ENCODE measurements at places on chromosomes 5 and 9.

DNA sequence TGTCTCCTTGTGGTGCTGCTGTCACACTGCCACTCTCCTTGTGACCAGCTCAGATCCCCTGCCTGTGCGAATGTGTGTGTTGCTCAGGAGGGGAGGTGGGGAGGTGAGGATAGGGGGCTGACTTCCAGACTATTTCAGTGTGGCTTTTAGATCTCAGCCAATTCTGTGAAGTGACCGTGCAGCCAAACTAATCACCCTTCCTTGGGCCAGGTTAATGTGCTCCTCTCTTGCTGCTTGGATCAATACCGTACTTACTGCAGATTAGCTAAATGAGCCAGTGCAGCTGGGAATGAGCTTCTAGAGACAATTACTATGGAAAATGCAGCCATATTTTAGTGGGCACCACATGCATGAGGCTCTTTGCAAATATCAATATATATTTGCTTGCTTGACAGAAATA, 206.0 kb downstream of the MELK start:
- no peak for DNase-seq

- DNase-seq: peak; percentile 15
Measured at GRCh38 chr5:42949348-42950115, 90.6 kb downstream of the ANXA2R start.

DNA sequence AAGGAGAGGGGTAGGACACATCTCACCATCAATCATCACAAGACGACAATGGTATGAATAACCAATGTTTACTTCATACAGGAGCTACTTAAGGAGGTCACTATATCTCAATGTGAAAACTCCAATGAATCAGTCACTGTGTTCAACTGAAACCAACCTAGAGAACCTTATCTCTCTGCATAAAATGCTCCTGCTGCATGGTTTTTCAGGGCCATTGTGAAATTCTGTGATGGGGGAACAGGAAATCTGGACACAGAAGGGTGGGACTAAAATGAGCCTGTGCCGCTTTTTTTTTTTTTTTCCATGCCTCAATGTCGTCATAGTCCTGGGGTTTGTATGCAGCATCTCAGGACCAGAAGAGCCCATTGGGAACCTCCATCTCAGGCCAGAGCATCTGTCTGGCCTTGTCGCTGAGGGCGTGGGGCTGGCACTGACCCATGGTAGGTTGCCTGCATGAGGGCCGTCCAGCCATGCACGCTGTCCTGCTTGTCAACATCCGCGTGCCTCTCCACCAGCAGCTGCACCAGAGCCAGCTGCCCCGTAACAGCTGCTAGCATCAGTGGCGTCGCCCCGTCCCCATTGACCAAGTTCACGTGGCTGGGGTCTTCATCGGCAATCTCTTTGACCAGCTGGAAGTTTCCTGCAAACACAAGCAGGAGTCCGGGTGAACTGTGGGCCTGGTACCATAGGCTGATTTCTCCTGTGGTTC, 12.7 kb downstream of the ANKS6 start:
- no peak for DNase-seq

- no peak for DNase-seq
Measured at GRCh38 chr5:44645502-44645901, 163.2 kb upstream of the MRPS30 start.

GRCh38 chr9:134171316-134172197, 7.2 kb upstream of the RNU6ATAC start:
- no peak for DNase-seq

DNA sequence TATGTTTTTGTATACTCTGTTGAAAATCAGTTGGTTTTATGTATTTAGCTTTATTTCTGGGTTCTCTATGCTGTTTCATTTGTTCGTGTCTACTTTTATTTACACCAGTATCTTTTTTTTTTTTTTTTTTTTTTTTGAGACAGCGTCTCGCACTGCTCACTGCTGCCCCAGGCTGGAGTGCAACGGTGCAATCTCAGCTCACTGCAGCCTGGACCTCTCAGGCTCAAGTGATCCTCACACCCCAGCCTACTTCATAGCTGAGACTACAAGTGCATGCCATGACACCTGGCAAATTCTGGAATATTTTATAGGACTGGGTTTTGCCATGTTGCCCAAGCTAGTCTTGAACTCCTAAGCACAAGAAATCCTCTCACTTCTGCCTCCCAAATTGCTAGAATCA, 869.4 kb upstream of the CDH6 start:
- DNase-seq: no peak

- no peak for DNase-seq
Measured at GRCh38 chr5:180128671-180129261, 57.2 kb upstream of the RNF130 start.

GRCh38 chr5:44236040-44236439, 153.2 kb downstream of the FGF10 start:
- no peak for DNase-seq

- no peak for DNase-seq
Measured at GRCh38 chr9:122821278-122821943, 7.0 kb downstream of the PDCL start.

DNA sequence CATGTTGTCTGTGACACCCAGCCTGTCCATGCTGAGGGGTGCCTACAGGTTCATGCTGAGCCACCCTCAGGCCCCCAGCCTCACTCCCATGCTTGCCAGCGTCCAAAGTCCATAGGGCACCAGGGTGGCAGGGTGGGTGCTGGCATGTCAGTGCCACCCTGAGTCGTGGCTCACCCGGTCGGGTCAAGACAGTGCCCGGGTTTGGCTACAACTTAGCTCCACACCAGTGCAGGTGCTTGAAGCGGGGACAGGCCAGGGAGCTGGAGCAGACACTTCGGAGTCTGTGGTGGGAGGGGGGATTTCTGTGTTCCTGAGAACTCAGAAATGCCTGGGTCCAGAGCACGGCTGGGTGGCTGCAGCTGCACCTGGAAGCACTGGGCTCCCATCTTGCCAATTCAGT, 579.2 kb upstream of the FAM174A start:
- no peak for DNase-seq

GRCh38 chr9:98175028-98175569, 17.3 kb downstream of the CORO2A start:
- DNase-seq: no peak

All from bone marrow (tissue), 2 donors.